ENCODE measurements at places on chromosomes 1 and 21. TPM values are rescaled to one million over a fixed set of nuclear protein-coding genes. Genes with fewer than 3 reads are reported as not detected.

Gene SYT2
- 3.1 TPM for total RNA-seq

GRCh38 chr1:22814176-22815042 is 103.8 kb downstream of the EPHB2 start:
- H3K27me3 ChIP-seq = no peaks in the 10 kb centered on the region
- H3K36me3 ChIP-seq = peaks cover 7% of the 10 kb centered on the region
- H3K4me3 ChIP-seq = no peak overlapping the region
- DNase-seq = no peak
- peaks cover 21% of the 10 kb centered on the region for H3K4me1 ChIP-seq

DNA sequence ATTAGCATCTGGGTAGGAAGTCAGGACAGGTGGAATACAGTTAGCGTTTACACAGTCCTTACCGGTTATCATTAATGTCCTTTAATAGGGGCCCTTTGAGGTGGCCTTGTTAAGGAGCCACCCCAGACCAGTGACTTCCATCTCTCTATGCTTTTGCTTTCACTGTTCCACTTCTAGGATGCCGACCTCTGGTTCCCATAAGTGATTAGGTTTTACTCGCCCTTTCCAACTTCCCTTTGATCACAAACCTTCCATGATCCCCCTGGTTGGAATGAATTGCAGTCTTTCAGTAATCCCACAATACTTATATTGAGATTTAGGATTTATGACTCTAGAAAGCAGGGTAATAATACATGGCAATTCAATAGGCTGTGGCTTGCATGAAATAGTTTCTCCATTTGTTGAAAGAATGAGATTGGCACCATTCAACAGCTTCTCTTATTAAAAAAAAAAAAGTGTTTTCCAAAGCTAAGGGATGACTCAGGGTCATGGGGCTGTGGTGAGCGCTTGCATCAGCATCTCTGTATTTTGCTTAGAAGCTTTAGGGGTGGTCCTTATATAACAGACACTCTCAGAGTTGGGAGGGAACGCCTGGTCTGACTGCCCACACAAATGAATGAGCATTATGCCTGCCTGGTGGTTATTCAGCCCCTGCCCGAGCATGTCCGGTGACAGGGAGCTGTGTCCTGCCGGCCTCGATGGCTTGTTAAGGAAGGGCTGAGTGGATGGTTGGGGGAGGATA is 110.5 kb downstream of the CNIH3 start:
- H3K27me3 ChIP-seq = peaks cover under 1% of the 10 kb centered on the region
- peaks cover 4% of the 10 kb centered on the region for H3K4me1 ChIP-seq
- H3K27ac ChIP-seq = no peak overlapping the region
- H3K36me3 ChIP-seq = no peaks in the 10 kb centered on the region
- no peak overlapping the region for H3K4me3 ChIP-seq

DNA sequence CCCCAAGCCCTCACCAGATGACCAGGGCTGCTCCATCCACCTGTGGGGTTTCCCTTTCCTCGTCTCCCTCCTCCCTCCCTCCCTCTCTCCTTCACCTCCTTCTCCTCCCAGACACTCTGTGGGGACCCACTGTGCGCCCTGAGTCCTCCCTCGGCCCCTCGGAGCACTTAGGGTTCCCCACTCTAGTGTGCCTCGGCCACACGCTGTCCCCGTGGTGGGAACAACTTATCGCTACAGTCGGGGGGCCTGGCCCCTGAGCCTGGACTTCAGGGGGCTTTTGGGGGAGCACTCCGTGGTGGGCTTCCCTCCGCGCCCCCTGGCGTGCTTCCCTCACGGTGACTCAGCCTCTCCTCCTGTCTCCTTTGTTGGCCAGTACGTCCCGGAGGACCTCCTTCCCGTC is 27.5 kb downstream of the CSTB start:
- no peak overlapping the region for H3K27ac ChIP-seq
- H3K27me3 ChIP-seq = no peaks in the 10 kb centered on the region
- no peak overlapping the region for H3K4me3 ChIP-seq

GRCh38 chr1:147771226-147772125 is 11.1 kb upstream of the GJA5 start:
- peaks cover 11% of the 10 kb centered on the region for H3K4me1 ChIP-seq
- no peaks in the 10 kb centered on the region for H3K36me3 ChIP-seq

- H3K27ac ChIP-seq = peak overlapping the region; percentile 36
- no peak for DNase-seq
- peaks cover 42% of the 10 kb centered on the region for H3K27me3 ChIP-seq
- H3K4me1 ChIP-seq = peaks cover 34% of the 10 kb centered on the region
- H3K4me3 ChIP-seq = no peak overlapping the region
These were observed 102.1 kb upstream of the ZBTB40 start for GRCh38 chr1:22349362-22350043.

DNA sequence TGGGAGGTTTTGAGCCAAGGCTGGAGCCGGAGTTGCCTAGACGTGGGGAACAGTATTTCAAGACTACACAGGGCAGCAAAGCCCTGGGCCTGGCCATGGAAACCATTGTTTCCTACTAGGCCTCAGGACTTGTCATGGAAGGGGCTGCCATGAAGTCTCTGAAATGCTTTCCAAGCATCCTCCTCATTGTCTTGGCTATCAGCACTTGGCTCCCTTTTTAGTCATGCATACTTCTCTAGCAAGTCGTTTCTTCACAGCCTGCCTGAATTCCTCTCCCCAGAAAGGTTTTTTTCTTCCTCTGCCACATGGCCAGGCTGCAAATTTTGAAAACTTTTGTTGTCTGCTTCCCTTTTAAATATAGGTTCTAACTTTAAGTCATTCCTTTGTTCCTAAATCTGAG is 406.6 kb upstream of the TMPRSS15 start:
- H3K4me3 ChIP-seq = no peak overlapping the region
- no peaks in the 10 kb centered on the region for H3K36me3 ChIP-seq
- H3K27ac ChIP-seq = no peak overlapping the region

Gene RNF187
- total RNA-seq = 83.0 TPM

Gene LEMD1
- total RNA-seq = 1.3 TPM

- DNase-seq = no peak
- peaks cover 6% of the 10 kb centered on the region for H3K4me1 ChIP-seq
- no peaks in the 10 kb centered on the region for H3K36me3 ChIP-seq
- no peak overlapping the region for H3K4me3 ChIP-seq
- H3K27me3 ChIP-seq = peaks cover 19% of the 10 kb centered on the region
These were observed 9.3 kb upstream of the S100A10 start for GRCh38 chr1:152002960-152003359.

Gene KCNQ4
- total RNA-seq = 0.79 TPM

Gene SLC16A4
- total RNA-seq = 13.7 TPM

DNA sequence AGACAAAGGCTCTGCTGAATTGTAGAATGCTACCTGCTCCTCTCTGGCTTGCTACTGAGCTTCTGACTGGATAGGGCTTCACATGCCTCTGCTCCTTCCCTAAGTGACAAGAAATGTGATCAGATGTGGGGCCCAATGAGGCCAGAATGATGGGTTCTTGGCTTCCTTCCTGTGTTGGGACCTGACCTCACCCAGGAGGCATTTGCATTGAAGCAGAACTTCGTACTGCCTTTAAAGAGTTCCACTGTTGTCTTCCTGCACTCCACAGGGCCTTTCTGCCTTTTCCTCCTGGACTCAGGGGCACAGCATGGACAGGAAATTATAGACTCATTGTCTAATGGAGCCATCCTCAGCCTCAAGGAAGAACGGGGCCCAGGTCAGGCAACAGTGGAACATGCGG is 14.3 kb downstream of the ZNF670 start:
- H3K27ac ChIP-seq = no peak overlapping the region
- DNase-seq = no peak
- no peak overlapping the region for H3K4me3 ChIP-seq
- H3K4me1 ChIP-seq = no peaks in the 10 kb centered on the region
- H3K27me3 ChIP-seq = no peaks in the 10 kb centered on the region
- H3K36me3 ChIP-seq = peaks cover 61% of the 10 kb centered on the region

- H3K27me3 ChIP-seq = no peaks in the 10 kb centered on the region
- H3K4me3 ChIP-seq = no peak overlapping the region
- DNase-seq = no peak
- H3K36me3 ChIP-seq = peaks cover 27% of the 10 kb centered on the region
- peak overlapping the region; percentile 83 for H3K27ac ChIP-seq
- peaks cover 67% of the 10 kb centered on the region for H3K4me1 ChIP-seq
These were observed 201.0 kb downstream of the PBX1 start for GRCh38 chr1:164759979-164760469.

DNA sequence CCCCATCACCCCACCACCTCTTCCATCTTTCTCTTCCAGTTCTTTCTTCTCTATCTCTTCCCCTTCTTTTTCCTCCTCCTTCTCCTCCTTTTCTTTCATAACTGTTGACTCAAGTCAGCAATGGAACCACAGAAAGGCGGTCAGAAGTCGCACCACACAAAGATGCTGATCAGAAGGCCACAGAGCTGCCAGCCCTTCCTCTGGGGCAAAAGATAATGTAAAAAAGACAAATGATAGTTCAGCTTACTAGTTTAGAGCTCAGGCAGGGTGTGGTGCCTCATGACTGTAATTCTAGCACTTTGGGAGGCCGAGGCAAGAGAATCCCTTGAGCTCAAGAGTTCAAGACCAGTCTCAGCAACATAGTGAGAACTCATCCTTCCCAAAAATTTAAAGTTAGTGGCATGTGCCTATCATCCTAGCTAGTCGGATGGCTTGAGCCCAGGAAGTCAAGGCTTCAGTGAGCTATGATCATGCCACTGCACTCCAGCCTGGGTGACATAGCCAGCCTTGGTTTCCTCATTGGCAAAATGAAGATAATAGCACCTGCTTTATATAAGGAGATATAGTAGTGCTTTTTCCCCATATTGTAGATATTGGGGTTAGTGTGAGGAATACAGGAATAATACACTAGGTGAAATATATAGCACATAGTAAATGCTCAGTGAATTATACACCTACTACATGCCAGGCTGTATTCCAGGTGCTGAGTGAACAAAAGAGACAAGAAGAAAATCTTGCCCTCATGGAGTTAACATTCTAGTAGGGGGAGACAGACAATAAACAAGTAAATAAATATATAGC is 12.5 kb upstream of the IGSF3 start:
- DNase-seq = no peak
- no peak overlapping the region for H3K4me3 ChIP-seq
- H3K36me3 ChIP-seq = no peaks in the 10 kb centered on the region
- no peaks in the 10 kb centered on the region for H3K27me3 ChIP-seq
- peaks cover 11% of the 10 kb centered on the region for H3K4me1 ChIP-seq

Gene ILDR2
- total RNA-seq = 1.1 TPM

Gene TRABD2B
- total RNA-seq = 6.0 TPM

Gene CFAP107
- total RNA-seq = not detected

GRCh38 chr21:17576080-17576835 is 36.4 kb downstream of the BTG3 start:
- H3K27me3 ChIP-seq = no peaks in the 10 kb centered on the region
- H3K36me3 ChIP-seq = peaks cover 6% of the 10 kb centered on the region
- H3K4me3 ChIP-seq = no peak overlapping the region
- no peak overlapping the region for H3K27ac ChIP-seq

GRCh38 chr21:45496968-45497845 is 45.0 kb downstream of the SLC19A1 start:
- H3K27ac ChIP-seq = no peak overlapping the region
- no peaks in the 10 kb centered on the region for H3K27me3 ChIP-seq
- H3K4me3 ChIP-seq = no peak overlapping the region
- H3K4me1 ChIP-seq = no peaks in the 10 kb centered on the region

GRCh38 chr1:25565626-25566025 is 22.2 kb downstream of the LDLRAP1 start:
- no peak overlapping the region for H3K4me3 ChIP-seq
- H3K4me1 ChIP-seq = peaks cover 58% of the 10 kb centered on the region
- H3K27ac ChIP-seq = no peak overlapping the region
- H3K27me3 ChIP-seq = peaks cover 5% of the 10 kb centered on the region

GRCh38 chr1:27606708-27607238 is 2.8 kb upstream of the AHDC1 start:
- no peaks in the 10 kb centered on the region for H3K27me3 ChIP-seq
- H3K4me3 ChIP-seq = no peak overlapping the region
- DNase-seq = no peak
- H3K27ac ChIP-seq = peak overlapping the region; percentile 82
- no peaks in the 10 kb centered on the region for H3K36me3 ChIP-seq

DNA sequence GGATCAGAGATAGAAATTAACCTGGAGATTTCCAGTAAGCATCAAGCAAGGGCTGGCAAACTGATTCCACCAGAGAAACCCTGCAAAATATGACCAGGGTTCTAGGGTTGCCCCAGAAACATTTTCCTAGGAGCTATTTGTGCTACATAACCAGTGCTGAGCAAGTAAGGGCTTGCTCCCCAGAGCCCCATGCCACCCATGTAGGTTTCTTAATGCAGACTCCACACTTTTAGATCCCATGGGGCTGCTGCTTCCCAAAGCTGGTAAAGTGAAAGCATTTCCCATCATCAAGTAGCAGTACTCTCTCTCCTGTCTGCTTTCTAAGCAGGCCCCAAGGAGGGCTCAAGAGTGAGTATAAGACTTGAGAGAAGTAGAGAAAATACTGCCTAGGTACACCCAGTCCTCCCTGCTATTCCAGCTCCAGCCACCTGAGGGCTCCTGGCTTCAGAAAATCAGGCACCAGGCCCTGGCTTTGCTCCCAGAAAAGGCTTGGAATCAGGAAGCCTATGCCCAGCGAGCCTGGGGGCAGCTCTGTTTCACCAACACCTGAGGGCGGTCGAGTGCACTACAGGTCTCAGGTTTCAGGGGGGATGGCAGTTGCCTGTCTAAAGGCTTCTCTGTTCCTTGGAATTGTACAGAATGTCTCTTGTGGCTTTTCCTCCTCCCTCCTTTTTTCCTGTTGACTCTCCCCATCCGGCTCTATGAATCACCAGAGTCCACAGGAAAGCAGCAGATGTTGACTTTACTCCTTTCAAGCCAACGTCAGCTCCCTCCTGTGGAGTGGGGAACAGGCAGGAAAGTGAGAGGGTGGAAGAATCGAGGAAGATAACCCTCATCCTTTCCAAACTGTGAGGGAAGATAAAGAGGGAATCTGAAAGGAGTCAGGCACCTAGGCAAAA is 6.2 kb upstream of the ANKRD35 start:
- peaks cover 23% of the 10 kb centered on the region for H3K4me1 ChIP-seq
- no peaks in the 10 kb centered on the region for H3K36me3 ChIP-seq
- H3K27ac ChIP-seq = peak overlapping the region; percentile 96
- peak overlapping the region; percentile 27 for H3K4me3 ChIP-seq

- DNase-seq = no peak
- no peak overlapping the region for H3K27ac ChIP-seq
- H3K27me3 ChIP-seq = peaks cover 9% of the 10 kb centered on the region
- no peaks in the 10 kb centered on the region for H3K36me3 ChIP-seq
- peaks cover 22% of the 10 kb centered on the region for H3K4me1 ChIP-seq
These were observed 39.9 kb downstream of the IL6R start for GRCh38 chr1:154445040-154445472.
